Activated CD4-positive, alpha-beta T cell treated with anti-CD3 and anti-CD28 coated beads, Interleukin-2, amount 50 U/mL, for 48 hours (primary cell): ENCODE measurements at places on chromosomes 5 and 9.

DNA sequence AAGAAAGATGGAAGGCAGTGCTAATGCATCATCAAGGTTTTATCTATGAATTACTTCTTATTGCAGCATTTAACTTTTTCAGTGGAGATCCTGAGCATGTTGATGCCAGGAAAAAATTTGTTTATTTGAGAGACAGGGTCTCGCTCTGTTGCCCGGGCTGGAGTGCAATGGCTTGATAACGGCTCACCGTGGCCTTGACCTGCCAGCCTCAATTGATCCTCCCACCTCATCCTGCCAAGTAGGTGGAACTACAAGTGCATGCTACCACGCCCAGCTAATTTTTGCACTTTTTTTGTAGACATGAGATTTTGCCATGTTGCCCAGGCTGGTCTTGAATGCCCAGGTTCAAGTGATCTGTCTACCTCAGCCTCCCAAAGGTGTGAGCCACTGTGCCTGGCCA, 47.2 kb downstream of the AOPEP start:
- no peak for DNase-seq

GRCh38 chr5:166625210-166625865, 1666.1 kb upstream of the WWC1 start:
- no peak for DNase-seq

GRCh38 chr9:135958485-135958884, 2.7 kb downstream of the UBAC1 start:
- DNase-seq: no peak

DNA sequence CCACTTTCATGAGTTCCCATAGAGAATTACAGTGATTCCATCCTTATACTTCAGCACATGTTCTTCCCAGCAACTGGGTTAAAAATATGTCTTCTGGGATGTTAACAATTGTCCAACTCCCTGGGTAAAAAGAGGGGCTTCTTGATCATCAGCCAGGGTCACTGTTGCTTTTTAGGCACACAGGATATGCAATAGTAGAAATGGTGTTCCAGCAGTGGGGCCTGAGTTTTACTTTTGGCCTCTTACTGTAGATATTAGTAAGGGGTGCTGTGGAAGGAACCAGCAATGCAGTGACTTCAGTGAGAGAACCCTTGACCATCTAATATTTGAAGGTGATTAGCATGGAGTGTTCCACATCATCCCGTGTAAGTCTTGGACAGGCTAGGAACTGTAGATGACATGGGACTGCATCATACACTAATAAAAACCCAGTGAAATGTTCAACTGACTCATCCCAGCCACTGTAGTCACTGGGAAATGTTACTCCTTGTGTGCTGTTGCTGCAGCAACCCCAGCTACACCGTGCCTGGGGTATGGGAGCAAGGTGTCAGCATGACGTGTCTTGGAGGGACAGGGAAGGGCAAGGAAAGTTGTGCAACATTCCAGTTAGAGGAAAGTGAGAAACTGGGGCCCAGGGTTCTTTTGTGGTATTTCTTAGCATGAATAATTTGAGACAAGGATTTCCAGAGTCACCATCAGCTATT, 610.9 kb downstream of the RAB3C start:
- DNase-seq: no peak

DNA sequence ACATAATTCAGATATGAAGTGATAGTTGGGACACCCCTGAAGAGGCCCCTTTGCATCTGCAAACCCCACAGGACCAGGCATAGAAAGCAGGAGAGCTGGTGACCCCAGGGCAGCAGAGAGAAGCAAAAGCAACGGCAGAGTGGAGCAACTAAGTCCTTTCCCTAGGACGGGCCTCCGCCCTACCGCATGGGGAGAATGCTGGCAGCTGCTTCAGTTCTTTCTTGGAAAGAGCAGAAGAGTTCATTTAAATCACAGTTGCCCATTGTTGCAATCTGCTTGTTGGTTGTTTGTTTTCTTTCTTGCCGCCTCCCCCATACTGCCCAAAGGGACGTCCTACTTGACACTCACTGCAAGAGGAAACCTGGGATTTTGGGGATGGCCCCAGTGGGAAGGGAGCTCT, 126.2 kb downstream of the ADAMTS16 start:
- no peak for DNase-seq

DNA sequence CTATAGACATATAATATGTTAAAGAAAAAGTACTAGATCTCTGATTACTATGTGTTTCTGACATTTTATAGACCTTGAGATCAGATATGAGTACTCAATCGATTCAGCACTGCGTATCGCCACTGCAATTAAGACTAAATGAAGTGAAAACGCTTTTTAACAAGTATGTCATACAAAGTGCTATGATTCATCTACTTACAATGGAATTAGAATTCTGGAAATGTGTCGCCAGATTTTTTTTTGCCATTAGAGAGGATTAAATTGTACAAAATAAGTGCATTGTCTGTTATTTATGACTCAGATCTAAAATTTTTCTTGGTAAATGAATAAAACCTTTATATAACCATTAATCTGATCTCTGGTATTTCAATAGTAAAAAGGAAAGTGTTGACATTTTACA, 20.0 kb upstream of the AGGF1 start:
- DNase-seq: no peak
